Endothelial cell of umbilical vein (primary cell): ENCODE measurements at places on chromosomes 5 and 9. TPM values are rescaled to one million over a fixed set of nuclear protein-coding genes. Genes with fewer than 3 reads are reported as not detected.

The LCP2 gene
- not detected in 2 replicates for total RNA-seq

- DNase-seq: no peak
Observed at GRCh38 chr9:133165452-133165730, 1.7 kb upstream of the GBGT1 start.

The NOXA1 gene
- 0.91 and 1.3 TPM in 2 replicates for total RNA-seq

GRCh38 chr5:93665648-93666047, 75.8 kb downstream of the POU5F2 start:
- no peak for DNase-seq

DNA sequence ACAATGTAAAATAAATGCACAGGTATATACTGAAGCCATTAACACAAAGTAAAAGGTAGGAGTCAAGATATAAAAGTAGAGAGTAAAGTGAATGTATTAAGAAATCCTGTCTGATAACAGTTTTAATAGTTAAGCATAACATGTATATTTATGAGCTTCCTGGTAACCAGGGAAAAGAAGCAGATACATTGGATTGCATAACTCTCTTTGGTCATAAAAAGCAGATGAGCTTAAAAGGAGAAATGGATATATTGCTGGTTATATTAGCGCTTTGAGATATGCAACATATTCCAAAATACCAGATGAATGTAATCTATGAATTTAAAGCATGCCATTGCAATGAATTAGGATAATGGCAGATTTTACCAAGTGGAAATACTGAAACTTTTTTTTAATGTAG, 6.2 kb upstream of the TNFSF8 start:
- no peak for DNase-seq

The ANKRD34B gene
- not detected in 2 replicates for total RNA-seq

GRCh38 chr5:145484158-145484557, 351.0 kb downstream of the PRELID2 start:
- peak; percentile 42 for DNase-seq

The CRHBP gene
- total RNA-seq: 0.51 TPM in 1 of 2 replicates, not detected in the other

The ATP10B gene
- not detected in 2 replicates for total RNA-seq

GRCh38 chr9:134723037-134723436, 81.4 kb downstream of the COL5A1 start:
- no peak for DNase-seq

The DMGDH gene
- not detected in 2 replicates for total RNA-seq

The OLFML2A gene
- total RNA-seq: 0.32 and 1.1 TPM in 2 replicates

DNA sequence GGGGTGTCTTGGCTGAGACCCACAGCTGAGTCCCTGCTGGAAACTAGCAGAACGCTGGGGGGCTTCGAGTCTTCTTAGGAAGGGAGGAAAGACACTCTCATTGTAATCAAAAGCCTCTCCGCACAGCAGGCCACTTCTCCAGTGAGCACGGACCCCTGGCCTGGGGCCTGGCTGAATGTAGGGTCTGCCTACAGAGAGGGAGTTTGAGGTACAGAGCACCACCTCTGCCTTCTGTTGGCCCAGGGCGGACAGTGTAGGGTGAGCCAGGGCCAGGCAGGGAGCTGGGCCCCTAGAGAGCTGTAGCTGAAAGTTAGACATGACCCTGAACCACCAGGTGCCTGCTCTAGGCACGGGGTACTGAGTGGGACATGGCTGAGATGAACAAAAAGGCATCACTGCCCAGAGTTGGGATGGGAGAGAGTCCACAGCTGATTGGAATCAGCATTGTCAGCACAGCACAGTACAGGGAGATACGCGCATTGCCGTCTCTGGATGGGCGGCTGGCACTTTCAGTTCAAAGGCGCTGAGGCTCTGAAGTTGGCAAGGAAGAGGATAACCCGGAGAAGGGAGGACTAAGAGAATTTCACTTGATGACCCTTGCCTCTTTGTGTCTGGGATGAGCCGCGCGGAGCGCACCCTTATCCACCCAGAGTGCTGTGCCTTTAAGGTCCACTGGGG, 363 bp upstream of the SLC25A48 start:
- DNase-seq: no peak
